Esophagus mucosa (tissue), 1 donor: ENCODE measurements at places on chromosomes 1 and 21. TPM values are rescaled to one million over a fixed set of nuclear protein-coding genes. Genes with fewer than 3 reads are reported as not detected.

DNA sequence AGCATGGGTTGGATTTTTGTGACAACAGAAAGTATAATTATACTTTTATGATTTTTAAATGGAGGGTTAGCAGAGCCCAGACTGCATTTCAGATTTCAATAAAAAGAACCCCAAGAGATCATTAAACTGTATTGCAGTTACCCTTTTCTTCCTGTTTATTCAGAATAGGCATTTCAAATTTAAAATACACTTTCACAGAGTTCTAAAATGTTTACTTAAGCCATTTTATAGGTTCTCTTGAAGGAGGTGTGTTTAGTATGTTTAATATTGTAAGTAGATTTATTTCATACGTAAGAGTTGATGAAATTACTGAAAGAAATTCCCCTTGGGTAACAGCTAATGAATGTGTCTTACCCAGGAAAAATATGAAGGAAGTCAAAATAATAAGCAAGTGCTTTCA lies 17.4 kb downstream of the UAP1 start:
- ATAC-seq = no peak

DNA sequence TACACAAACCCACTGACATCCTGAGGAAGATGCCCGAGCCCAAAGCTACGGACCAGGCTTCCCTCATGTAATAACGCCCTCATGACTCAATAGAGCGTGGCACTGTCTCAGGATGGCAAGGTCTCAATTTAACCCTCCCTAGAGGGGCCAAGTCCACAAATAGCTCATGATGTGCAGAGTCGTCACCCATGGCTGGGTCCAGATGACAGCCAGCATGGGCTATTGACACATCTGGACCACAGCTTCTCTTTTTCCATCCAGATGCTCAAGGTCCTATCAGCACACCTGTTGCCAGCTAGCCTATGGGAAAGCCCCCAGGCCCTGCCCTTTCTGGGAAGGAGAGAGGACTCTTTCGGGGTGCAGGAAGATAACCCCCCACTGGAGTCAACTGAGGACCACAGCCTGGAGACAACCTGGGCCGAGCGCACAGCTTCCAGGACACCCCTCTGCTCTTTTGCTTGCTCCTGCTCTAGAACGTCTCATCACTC lies 2.8 kb downstream of the LAPTM5 start:
- peak; percentile 56 for ATAC-seq

DNA sequence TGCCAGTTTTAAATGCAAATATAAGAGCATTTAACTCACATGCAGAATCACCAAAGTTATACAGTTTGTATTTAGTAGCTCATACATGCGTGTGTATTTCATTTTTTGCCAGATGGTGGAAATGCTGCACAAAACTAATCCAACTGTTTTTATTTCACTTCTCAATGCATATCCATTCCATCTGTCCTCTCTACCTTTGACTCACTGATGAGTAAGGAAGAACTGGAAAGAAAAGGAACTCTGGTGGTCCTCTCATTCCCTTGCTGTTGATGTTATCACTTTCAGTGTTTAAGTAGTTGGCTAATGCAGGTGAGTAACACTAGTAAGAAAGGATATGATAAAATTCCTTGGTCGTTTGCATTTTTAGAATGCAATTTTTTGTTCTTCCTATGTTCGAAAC lies 5.7 kb upstream of the SLC1A7 start:
- no peak for ATAC-seq

DNA sequence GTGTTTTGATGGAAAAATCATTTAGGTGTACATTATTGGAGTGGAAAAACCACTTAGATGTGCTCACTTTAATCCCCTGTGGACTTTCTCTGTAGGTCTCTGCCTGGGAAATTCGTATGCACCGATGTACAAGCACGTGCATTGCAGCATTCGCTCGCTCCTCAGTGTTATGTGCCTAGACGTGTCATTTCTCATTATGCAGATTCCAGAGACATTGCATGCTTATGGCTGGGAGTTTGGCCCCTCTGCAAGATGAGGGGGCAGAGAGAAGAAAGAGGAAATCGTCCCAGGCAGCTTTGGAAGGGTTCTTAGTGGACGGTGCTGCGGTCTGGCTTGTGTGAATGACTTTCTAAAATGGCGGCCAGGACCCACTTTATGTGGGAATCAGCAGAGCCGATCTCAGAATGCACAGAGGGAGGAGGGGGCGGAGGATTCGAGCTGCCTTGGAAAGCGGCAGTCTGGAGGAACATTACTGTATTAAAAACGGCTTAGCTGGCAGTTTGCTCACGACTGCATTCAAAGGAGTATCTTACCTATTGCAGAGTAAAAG lies 2.3 kb downstream of the SPEN start:
- no peak for ATAC-seq

- no peak for ATAC-seq
Observed at GRCh38 chr1:231419147-231419546, 2.9 kb downstream of the EGLN1 start.

GRCh38 chr1:207248544-207249198 lies 72.8 kb upstream of the CD55 start:
- ATAC-seq = peak; percentile 59

DNA sequence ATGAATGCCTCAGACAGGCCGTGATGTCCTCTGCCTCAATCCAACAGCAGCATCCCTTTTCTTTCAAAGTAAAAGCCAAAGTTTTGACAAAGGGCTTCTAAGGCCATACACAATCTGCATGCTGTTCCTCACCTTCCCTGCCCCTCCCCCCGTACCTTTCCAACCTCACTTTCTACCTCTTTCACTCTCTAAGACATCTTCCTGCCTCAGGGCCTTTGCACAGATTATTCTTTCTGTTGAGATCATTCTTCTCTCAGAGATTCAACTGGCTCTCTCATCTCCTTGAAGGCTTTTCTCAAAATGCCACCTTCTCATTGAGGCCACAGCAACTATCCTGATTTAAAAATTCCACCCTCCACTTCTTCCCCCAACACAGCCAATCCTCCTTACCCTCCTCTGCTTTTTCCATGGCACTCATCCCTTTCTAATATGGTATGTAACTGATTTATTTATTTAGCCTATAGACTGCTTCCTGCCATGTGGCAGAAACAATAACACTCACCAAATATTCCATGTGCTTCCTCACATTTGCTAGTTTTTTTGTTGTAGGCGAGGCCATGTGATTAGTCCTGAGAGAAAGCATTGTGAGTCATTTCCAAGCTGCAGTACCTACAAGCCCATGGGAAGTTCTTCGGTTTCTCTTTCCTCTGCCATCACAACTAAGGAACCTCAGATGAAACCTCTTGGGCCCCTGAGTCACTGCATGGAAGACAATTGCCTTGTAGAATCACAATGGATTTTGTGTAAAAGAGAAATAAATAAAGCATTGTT lies 58.7 kb upstream of the GADD45A start:
- peak; percentile 93 for ATAC-seq

DNA sequence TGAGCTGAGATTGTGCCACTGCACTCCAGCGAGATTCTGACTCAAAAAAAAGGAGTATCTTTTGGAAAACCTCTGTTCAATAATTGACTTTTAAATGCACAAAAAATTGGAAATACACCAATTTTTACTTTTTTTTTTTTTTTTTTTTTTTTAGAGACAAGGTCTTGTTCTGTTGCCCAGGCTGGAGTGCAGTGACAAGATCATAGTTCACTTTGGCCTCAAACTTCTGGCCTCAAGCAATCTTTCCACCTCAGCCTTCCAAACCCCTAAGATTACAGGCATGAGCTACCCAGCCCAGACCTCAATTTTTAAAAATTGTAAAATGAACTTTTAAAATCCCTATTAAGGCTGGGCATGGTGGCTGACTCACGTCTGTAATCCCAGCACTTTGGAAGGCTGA lies 30.8 kb downstream of the NEK2 start:
- ATAC-seq = no peak

DNA sequence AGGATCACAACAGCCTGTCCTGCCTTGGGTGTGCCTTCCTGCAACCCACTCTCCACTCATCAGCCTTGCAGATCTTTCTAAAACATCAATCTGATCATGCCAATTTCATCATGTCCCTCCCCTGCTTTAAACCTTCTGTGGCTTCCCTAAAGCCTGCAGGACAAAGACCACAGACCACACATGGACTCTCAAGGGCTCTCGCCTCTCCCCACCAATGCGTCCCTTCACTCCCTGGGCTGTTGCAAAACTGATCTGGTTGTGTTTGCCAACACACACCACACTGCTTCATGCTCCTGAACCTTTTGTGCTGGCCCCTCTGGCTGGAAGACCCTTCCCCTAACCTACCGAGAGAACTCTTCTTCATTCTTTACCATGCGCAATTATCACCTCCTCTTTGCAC lies 72.4 kb downstream of the ITPKB start:
- ATAC-seq = no peak

- ATAC-seq = peak; percentile 68
Observed at GRCh38 chr21:42724226-42724920, 71.0 kb downstream of the PDE9A start.

- ATAC-seq = no peak
Observed at GRCh38 chr1:7196036-7196911, 411.0 kb downstream of the CAMTA1 start.

DNA sequence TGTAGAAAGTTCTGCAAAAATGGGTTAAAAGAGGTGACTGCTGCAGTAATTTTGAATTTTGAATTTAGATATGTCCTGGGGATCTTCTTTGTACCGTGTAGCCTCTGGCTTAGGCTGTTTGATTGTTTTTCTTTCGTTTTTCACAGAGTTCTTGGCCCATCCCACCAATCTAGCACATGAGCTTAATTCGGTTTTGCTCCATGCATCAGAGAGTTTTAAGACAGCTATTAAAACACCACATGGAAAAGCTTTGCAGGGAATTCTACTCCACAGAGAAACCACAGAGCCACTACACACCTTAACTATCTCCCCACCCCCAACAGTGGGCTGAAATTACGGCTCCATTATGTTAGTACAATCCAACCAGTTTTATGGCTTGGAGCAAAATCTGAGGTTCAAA lies 25.5 kb downstream of the SPAG17 start:
- ATAC-seq = no peak

- no peak for ATAC-seq
Observed at GRCh38 chr1:59096501-59096900, 200.4 kb upstream of the FGGY start.

- ATAC-seq = peak; percentile 24
Observed at GRCh38 chr1:23807453-23807852, 6.9 kb upstream of the GALE start.

DNA sequence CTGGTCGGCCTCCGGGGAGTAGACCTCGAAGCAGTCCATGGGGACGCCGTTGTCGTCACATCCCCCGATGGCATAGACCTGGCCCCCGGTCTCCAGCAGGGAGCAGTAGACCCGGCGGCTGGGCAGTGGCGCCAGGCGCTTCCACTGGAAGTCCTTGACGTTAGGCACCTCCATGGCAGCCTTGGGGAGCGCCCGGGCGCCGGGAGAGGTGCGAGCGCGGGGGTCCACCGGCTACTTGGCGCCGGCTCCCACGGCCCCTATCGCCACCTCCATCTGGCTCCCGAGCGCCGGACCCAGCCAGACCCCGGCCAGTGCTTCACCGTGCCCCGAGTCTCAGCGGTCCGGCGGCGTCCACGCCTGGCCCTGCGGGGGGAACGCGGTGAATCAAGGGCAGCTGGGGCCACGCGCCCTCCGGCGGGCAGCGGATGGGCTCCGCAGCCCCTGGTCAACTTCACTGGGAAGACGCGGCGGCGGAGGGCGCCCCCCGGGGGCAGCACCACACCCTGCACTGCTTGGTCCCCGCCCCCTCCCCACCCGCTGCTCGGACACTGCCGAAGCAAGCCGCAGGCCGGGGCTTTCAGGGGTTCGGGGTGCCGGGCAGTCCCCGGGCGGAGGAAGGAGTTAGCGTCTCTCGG lies 13.2 kb downstream of the KLHDC8A start:
- ATAC-seq = no peak

DNA sequence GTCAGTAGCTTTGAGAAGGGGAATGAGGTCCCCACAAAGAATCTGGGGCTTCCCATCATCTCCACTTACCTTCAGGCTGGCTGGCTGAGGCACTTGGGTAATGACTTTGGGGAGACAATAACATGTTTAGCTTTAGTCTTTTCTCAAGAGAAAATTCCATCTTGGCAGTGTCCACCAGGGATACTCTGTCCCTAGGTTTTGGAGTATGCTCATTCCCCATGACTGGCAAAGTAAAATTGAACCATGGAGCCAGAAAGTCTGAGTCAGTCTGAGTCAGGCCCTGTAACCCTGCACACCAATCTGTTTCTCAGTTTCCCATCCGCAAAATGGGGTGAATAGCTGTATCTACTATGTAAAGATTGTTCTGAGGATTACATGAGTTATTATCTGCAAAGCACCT lies 28.2 kb downstream of the RUNX1 start:
- ATAC-seq = peak; percentile 25

DNA sequence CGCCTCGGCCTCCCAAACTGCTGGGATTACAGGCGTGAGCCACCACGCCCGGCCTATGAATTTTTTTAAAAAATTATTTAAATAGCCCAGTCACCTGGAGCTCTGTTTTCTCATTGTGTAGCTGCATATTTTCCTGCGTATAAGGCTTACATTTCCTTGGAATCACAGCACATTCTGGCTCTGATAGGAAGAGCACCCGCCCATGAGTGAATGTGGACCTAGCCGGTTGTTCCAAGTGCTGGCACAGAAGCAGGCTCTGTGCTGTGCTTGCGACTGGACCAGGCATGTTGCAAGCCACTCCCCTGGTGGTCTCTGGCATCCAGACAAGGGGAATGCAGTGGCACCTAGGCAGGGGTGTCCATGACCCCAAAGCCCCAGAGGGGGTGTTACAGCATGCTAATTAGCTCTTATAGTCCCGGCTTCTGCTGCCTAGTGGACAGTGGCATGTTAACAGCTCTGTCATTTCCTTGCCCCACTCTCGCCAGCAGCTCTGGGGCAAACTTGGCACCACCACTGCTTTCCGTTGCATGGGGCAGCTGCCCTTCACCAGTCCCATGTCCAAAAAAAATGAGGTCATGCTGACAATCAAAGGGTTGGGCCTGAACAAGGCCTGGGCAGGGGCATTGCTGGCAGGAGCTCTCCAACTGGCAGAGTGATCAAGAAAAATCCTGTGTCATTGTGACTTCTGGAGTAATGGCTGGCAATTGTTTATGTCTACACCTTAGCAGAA lies 5.2 kb upstream of the VTCN1 start:
- no peak for ATAC-seq

Gene ATP1A4
- not detected for total RNA-seq

Gene CD1E
- not detected for total RNA-seq

Gene SLC25A33
- 3.6 TPM for total RNA-seq

Gene LCE3E
- total RNA-seq = 4.3 TPM

Gene VANGL2
- 12.3 TPM for total RNA-seq

Gene FYB2
- 0.36 TPM for total RNA-seq

Gene ACKR1
- 17.6 TPM for total RNA-seq

Gene OR10J1
- total RNA-seq = not detected

Gene BSND
- not detected for total RNA-seq

Gene SIK1
- 16.5 TPM for total RNA-seq

Gene PAX7
- not detected for total RNA-seq

Gene TDRD10
- 0.44 TPM for total RNA-seq

Gene C1orf216
- 1.4 TPM for total RNA-seq
